ENCODE measurements at places on chromosomes 1 and 21. TPM values are rescaled to one million over a fixed set of nuclear protein-coding genes. Genes with fewer than 3 reads are reported as not detected.

Gene PRPF38A
- 38.2 TPM for total RNA-seq

Gene AMY2A
- not detected for total RNA-seq

Gene CD164L2
- total RNA-seq, result 1.2 TPM

Gene CACNA1S
- total RNA-seq, result 0.55 TPM

DNA sequence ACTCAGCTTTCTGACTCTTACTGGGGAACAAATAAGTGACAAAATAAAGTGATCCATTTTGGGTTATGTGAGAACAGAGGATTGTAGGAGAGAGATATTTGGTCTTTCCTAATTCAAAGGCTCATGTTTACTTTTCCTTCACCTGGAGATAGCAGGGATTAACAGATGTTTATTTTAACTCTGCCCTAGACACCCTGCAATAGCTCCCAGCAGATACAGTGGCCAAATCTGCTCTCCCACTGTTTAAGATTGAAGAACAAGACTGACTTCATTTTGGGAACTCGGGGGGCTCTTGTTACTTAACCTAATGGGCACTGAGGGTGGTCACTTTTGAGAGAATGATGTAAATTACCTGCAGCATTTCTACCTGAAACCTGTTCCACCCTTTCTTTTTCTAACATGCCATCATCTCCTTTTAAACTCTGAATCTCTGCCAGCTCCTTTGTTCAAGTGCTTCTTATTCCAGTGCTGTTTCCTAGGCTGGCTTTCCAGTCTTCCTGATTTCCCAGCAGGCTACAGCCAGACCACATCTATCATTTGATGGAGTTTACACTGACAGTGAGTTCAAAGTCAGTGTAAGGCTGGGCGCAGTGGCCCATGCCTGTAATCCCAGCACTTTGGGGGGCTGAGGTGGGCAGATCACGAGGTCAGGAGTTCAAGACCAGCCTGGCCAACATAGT, 90.0 kb downstream of the SELENOF start:
- no peak overlapping the region for H3K27ac ChIP-seq
- H3K4me3 ChIP-seq, result no peak overlapping the region
- no peak for DNase-seq
- H3K27me3 ChIP-seq, result no peaks in the 10 kb centered on the region

DNA sequence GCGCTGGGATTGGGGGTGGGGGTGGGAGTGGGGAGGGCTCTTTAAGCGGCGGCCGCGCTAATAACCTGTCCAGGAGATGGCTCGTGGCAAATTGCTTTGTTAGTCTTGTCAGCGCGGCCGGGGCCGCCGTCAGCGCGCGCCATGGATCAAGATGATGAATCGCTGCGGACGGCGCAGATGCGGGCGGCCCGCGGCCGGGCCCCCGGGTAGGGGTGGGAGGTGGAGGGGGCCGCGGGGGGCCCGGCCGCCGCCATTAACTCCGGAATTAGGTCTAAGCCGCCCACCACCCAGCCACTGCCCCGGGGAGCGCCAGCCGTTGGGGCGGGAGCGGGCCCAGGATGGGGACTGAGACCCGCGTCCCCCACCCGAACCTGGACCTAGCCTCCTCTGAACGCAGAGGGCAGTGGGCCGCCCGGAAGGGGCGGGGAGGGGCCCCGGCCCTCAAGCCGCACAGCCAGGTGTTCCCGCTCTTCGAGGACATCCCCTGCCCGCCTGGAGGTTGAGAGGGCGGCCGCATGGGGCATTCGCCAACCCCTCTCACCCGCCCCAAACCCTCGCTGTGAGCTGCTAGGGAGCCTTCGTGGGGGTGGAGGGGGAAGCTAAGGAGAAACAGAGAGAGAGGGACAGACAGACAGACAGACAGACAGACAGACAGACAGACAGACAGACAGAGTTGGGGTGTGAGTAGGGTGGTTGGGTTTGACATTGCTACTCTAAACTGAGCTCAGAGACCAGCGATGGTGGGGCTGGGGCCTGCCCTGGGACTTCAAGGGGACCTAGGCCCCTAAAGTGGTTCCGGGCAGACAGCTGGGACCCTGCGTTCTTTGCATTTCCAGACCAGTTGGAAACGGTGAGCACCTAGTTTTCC, 3.8 kb upstream of the DMBX1 start:
- no peak overlapping the region for H3K27ac ChIP-seq
- no peak for DNase-seq
- no peak overlapping the region for H3K4me3 ChIP-seq
- peaks cover 19% of the 10 kb centered on the region for H3K4me1 ChIP-seq

GRCh38 chr1:38053416-38054091, 7.0 kb upstream of the POU3F1 start:
- no peaks in the 10 kb centered on the region for H3K4me1 ChIP-seq
- DNase-seq, result no peak
- no peak overlapping the region for H3K4me3 ChIP-seq
- H3K36me3 ChIP-seq, result no peaks in the 10 kb centered on the region

GRCh38 chr1:5661196-5662085, 330.8 kb downstream of the NPHP4 start:
- no peak overlapping the region for H3K4me3 ChIP-seq
- H3K4me1 ChIP-seq, result no peaks in the 10 kb centered on the region
- no peaks in the 10 kb centered on the region for H3K36me3 ChIP-seq
- no peaks in the 10 kb centered on the region for H3K27me3 ChIP-seq

DNA sequence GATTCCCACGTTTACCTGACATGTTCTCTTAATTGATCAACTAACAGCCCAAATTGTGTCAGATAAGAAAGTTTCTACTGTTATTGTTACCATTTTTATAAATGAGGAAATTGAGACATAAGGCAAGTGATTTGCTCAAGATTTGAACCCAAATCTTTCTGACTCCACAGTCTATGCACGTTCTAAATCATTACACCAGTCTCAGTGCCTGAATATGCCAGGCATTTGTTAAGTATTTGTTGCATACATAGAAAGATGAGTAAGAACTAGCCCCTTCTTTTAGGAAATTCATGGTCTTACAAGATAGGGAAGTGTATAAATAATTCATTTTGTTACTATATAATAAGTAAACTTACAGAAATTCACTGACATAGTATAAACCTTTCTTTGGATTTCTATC, 7.1 kb upstream of the CD101 start:
- H3K27me3 ChIP-seq, result no peaks in the 10 kb centered on the region
- no peaks in the 10 kb centered on the region for H3K36me3 ChIP-seq
- H3K27ac ChIP-seq, result no peak overlapping the region
- H3K4me3 ChIP-seq, result no peak overlapping the region
- no peak for DNase-seq

DNA sequence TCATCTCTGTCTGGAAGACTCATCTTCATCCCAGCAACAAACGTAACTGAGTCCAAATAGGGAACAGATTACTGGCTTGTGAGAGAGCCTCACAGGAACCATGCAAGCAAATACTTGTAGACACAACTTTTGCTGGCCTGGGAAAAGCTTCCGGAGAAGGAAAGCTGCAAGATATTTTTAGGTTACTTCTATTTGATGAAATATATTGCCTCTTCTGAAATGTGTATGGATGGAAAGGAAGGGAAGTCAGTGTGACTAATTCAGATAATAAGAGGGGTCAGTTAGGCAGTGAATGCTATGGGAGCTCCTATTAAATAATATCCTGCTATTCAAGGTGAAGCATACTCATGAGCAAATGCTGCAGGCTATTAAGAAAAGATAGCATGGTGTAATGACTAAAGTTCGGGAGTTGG, 20.4 kb upstream of the FGGY start:
- no peaks in the 10 kb centered on the region for H3K36me3 ChIP-seq
- DNase-seq, result no peak

DNA sequence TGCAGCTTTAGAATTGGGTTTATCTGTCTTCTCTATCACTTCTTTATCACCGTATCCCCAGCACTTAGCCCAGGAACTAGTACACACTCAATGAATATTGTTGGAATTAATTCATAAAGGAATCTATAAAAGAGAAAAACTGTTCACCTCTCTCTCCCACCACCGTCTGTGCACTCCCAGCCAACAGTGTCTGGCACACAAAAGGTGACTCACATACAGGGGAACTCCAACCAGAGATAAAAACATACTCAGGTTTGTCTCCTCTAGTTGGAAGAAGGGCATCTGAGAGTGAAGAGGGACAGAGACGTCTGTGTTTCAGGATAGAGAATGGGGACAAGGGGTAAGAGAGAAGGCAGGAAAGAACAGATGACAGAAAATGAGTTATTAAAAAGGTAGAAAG, 10.0 kb downstream of the ITLN1 start:
- H3K36me3 ChIP-seq, result no peaks in the 10 kb centered on the region
- peaks cover 4% of the 10 kb centered on the region for H3K27me3 ChIP-seq
- H3K4me3 ChIP-seq, result no peak overlapping the region
- H3K27ac ChIP-seq, result no peak overlapping the region

- no peak overlapping the region for H3K27ac ChIP-seq
- no peak overlapping the region for H3K4me3 ChIP-seq
- H3K27me3 ChIP-seq, result no peaks in the 10 kb centered on the region
Observed at GRCh38 chr1:116408803-116409720, 36.0 kb downstream of the ATP1A1 start.

- no peaks in the 10 kb centered on the region for H3K4me1 ChIP-seq
- no peak overlapping the region for H3K27ac ChIP-seq
- DNase-seq, result no peak
- no peaks in the 10 kb centered on the region for H3K36me3 ChIP-seq
- no peaks in the 10 kb centered on the region for H3K27me3 ChIP-seq
Observed at GRCh38 chr1:112239683-112240330, 156.2 kb upstream of the CTTNBP2NL start.

- H3K36me3 ChIP-seq, result peaks cover 31% of the 10 kb centered on the region
- no peak overlapping the region for H3K27ac ChIP-seq
- no peaks in the 10 kb centered on the region for H3K27me3 ChIP-seq
- DNase-seq, result no peak
- H3K4me3 ChIP-seq, result no peak overlapping the region
Observed at GRCh38 chr1:167776616-167777268, 55.0 kb downstream of the MPZL1 start.

GRCh38 chr1:156295391-156295947, at the start of gene GLMP:
TSS of gene GLMP (minus strand) at chr1:156295679. CDS start at chr1:156295645, 34 bp downstream.
- DNase-seq, result peak; percentile 82
- H3K4me1 ChIP-seq, result peaks cover 17% of the 10 kb centered on the region
- H3K36me3 ChIP-seq, result no peaks in the 10 kb centered on the region
- H3K27me3 ChIP-seq, result no peaks in the 10 kb centered on the region
